ENCODE measurements at places on chromosomes 7 and 10.

- DNase-seq, result no peak
Observed at GRCh38 chr7:138852469-138852868, 54.5 kb upstream of the ATP6V0A4 start.

DNA sequence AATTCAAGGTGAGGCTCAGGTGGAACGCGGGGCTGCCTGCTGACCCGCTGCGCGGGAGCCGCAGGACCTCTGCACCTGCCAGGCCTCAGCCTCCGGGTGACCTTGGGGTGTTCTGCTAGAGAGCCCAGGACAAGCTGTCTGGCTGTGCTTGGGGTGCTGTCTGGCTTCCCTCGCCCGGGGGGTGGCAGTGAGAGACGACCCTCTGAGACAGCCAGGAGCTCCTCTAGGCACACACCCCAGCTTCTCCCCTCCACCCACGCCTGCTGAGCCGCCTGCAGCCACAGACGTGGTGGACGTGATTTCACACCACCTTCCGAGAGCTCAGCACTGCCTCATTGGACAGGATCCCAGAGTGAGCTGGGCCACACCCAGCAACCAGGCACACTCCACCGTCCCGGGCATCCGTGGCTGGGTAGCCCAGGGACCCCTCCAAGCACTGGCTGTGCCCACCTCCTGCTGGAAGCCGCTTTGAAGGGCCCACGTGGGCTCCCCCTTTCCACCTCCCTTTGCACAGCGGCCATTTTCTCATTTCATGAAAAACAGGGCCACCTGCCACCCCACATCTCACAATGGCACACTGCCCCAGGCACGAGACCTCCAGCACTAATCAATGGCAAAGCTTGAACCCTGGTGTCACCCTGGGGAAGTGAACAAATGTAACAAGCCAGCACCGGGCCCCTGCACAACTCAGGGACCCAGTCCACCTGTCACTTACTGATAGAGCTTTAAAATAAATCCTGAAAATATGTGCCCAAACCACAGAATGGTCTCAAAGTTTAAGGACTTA lies 35.0 kb downstream of the ZFAND2A start:
- no peak for DNase-seq

- DNase-seq, result no peak
Observed at GRCh38 chr10:31157123-31158010, 125.7 kb upstream of the ZNF438 start.

GRCh38 chr7:28483112-28483511 lies 70.8 kb downstream of the CREB5 start:
- DNase-seq, result no peak

DNA sequence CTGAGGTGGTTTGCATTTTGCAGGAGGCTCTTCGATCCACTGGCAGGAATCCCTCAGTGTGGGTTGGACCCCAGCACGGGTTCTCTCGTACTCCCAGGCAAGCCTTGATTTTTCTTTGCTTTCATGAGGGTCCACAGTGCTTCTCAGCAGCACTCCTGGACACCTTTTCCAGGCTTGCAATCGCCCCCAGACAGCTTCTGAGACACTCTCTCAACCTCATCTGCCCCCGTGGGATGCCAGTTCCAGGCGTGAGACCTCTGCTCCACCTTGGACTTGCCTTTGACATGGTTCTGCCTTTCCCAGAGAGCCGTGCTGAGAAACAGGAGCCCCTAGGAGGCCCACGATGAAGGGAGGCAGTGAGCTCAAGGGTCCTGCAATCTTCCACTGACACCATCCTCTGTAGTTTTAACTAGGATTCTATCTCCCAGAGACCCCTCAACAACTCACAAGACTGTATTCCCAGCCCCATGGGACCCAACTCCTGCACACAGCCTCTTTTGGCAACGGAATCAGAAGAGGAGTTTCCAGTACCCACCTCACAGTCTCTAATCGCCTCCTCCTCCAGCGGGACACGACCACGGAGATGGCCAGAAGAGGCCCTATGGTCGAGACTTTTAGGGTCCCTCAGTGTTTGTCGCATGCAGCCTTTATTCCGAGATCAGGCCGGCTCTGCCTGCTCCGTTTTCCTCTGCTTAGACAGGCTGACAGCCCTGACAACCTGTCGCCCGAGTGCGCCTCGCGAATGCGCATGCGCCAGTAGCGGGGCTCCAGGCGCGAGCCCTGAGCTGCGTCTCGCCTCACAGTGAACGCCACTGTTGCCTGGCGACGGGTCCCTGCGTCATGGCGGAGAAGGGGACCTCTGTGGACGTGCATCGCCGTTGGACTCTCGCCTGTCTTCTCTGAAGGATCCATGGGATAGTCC lies 26.0 kb upstream of the ZNF273 start:
- peak; percentile 40 for DNase-seq

DNA sequence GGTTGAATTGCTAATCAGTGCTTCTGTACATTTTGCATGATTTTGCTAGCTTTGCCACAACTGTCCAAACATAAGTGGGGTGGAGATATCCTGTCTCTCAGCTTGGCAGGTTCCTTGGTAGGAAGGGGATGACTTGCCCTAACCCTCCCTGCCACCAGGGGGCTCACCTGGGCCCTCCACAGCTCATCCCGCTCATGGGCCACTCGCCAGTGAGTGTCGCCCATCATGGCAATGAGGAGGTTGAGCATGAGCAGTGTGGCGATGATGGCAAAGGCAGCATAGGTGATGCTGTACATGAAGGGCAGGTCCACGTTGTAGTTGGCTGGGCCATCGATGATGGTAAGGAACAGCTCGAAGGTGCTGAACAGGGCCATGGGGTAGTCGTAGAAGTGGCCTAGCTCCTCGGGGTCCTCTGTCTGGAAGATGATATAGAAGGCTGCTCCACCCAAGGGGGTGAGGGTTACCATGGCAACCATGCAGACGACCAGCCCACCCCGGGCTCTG lies 12.2 kb downstream of the TRPV6 start:
- DNase-seq, result no peak

GRCh38 chr10:22962817-22963216 lies 35.0 kb downstream of the ARMC3 start:
- no peak for DNase-seq

DNA sequence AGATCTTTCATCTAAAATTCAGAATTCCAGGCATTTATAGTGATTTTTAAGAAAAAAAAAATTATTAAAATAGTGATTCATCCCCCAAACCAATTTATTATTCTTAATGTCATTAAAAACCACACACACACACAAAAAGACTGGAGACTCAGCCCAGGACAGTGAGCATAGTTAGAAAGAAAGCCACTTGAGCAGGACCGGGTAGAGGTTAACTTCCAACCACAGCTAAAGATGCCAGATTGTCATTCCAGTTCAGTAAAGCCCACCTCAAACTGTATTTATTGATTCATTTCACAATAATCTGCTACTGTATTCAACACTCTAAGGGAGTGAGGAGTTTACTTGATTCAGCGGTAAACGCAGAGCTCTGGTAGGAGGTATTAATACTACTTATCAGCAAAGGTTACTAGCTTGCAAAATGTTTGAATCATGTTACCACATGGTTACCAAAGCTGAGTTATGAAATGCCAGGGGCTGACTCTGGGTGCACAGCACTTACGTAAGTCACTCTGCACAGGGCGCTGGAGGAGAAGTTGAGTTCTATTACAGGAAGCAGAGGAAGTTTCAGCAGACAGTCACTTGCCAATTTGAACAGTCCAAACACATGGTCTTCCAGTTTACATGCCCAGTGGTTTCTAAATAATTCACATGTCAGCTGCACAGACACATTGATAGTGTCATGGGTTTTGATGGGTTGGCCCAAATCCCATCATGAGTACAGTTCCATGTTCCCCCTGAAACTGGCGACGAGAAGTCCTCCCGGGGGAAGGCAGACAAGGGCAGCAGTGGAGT lies 64.6 kb downstream of the KLF6 start:
- no peak for DNase-seq

DNA sequence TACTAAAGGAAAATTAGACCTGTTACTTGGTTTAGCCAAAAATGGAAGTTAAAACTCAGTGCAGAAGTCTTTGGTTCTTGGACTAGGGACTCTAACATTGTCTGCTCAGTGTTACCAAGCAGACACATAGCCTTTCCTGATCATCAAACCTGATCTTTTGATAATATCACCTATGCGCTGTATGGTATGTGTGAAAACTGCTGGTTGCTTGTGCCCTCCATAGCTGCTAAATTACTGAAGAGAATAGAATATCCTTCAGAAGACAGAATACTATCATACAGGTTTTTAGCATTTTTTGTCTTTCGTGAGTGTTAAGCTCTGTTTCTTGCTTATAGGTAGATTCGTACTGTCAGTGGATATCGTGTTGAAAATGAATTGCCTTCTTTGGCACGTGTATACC lies 68.7 kb downstream of the ST7 start:
- DNase-seq, result no peak

DNA sequence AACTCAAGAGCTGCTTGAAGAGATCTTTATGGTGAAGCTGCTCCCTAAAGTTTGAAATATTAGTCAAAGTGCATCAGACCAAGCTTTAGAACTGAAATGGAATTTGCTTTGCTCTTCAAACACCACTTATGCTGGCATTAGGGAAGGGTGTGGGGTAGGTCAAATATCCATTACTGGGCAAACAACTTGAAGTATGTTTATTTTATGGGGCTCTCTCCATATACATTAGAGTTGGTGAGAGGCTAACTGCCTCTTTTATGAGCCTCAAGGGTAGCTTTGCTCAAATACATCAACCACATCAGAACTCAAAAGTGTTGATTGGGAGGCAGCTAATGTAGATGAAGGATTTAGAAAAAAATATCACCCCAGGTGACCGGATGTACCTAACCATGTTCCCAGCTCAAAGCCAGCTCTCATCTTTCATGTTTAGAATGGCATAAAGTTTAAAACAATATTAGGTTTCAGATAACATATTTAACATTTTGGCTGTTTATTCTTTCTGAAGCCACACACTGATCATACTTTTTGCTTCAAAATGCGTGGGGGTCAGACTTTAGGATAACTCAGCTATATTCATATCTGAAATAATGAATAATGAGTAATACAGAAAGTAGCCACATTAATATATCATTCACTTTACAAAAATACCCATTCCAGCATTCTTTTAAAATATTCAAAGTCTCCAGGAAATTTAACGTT lies 318.6 kb downstream of the PTEN start:
- DNase-seq, result no peak

DNA sequence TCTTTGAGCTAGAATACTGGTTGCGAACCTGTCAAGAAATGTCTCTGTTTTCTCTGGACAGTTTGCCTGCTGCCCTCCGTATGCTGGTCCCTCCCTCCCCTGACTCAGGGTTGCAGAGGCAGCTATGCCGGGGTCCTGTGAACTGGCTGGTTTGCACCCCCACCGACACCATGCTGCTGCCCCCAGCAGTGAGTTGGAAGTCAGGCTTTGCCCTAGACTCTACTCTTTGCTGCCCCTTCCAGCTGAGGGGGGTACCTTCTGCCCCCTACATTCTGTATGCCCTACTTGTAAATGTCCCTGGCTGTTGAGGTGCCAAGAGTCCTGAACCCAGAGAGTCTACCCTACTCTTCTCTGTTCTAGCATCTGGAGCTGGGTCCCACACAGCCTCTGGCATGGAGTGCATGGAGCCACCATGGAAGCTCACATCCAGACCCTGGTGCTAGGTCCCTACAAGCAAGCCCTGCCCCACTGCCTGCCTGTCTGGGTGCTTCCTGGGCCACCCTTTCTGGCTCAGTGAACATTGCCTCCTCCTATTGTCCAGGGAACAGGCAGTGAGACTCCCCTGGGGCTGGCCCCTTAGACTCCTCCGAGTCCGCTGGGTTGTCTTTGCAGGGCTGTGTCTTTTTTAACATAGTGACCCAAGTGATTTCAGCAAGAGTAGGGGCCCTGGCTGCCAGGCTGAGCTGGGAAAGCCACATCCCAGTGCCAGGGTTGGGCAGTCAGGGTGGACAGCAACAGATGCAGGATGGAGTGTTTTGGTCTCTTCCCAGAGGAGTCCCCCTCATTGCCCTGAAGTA lies 138.9 kb downstream of the ADCY1 start:
- DNase-seq, result no peak

- no peak for DNase-seq
Observed at GRCh38 chr7:151680810-151681209, 161.1 kb upstream of the RHEB start.

DNA sequence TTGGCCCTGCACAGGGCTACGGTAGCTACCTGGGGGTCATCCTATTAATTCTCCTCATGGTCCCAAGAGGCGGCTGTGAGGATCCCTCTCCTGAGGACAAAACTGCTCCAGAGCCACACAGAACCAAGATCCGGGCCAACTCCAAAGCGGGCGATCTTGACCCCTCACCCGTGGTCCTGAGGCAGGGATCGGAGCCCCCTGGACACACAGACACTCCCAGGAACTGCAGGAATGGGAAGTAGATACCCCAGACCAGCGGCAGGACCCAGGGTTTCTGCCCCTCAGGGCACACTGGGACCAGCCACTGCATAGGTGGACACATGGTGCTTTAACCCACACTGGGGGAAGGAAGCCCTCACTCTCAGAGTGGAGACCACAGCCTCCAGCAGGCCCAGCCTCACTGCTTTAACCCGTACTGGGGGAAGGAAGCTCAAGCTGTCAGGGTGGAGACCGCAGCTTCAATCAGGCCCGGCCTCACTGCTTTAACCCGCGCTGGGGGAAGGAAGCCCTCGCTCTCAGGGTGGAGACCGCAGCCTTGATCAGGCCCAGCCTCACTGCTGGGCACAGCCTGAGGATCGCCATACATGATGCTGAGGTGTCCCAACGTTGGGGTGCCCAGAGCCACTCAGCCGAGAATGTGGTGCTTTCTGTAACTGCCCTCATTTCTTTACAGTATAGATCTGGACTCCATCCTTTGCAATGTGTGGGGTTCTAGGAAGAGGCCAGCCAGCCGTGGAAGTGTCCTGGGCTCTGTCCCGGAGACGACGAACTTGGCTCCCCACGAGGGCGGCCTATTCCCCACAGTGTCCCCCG lies 60.1 kb downstream of the DIP2C start:
- DNase-seq, result no peak

DNA sequence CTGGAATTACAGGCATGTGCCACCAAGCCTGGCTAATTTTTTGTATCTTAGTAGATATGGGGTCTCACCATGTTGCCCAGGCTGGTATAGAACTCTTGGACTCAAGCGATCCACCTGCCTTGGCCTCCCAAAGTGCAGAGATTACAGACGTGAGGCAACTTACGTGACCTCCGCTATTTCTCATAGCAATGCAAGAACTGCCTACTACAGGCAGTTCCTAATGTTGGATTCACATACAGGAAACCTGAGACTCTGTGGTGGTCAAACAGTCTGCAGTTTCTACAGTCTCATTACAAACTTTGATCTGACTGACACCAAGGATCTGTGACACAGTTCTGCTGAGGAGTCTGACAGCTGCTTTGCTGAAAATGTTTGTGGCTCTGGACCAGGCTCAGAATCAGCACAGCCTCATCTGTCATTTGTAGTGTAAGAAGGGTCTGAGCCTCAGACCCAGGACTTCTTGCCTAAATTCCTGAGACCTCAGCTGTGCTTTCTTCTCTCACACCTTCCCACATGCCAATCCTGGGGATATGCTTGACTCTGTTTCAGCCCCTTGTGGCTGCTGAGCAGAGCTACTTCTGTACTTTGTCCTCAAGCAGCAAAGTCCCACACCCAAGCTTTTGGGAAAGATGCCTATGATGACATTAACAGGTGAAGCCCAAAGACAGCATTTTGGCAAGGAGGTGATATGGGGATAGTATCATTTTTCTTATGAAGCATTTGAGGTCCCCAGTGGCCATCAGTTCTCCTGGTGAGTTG lies 48.0 kb upstream of the CYP2C9 start:
- DNase-seq, result no peak
